ENCODE measurements at places on chromosomes 13 and 19.

DNA sequence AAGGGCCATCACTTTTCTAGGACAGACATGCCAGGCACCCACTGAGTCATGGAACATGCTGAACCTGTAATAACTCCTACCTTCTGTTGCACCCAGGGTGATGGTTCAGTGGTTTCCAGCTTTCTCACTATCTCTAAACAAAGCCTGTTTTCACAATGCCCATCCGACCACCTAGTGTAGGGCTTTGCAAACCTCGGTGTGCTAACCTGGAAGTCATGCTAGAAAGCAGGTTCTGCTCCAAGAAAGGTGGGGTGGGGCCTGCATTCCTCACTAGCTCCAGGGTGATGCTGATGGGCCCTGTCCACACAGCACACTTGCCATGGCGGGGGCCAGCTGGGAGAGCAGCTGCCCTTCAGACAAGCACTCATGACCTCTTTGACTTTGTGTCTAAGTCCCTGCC, 43.4 kb downstream of the COL4A2 start:
- DNase-seq, result no peak

GRCh38 chr13:30256713-30257467, 50.5 kb downstream of the KATNAL1 start:
- no peak for DNase-seq

DNA sequence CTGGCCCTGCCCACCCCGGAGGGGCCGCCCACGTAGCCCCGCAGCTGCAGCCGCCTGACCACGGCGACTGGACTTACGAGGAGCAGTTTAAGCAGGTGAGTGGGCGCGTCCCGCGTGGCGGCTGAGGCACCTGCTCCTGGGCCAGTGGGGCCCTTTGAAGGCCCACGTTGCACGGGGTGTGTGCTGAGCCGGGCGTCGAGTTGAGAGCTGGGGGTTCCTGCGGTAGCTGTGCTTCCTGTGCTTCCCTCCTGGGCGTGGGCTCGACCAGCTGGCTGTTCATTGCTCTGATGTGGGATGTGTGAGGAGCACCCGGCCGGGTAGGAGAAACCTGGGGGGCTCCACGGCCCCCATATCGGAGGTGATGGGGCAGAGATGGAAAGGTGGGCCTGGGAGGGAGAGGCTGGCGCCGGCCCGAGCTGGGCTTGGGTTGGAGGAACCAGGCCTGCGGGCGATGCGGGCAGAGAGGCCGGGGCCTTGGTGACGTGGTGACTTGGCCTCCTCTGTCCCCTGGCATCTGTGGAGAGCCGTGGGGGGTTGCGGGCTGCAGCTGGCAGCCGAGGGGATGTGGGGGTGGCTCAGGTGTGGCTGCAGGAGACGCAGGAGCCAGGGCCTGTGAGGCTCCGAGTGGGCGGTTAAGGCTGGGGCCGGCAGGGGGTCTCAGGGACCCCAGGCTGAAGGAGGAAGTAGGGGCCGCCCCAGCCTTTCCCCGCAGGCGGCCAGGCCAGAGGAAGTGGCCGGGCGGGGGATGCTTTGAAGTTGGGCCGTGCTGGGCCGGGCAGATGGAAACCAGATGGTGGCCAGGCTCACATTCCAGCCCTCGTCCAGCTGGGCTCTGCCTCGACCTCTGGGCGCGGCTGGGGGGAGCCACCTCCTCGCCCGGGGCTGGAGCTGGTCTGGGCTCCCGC, 7.1 kb downstream of the ARID3A start:
- DNase-seq, result no peak

GRCh38 chr19:3266792-3267514, 42.5 kb downstream of the CELF5 start:
- no peak for DNase-seq

DNA sequence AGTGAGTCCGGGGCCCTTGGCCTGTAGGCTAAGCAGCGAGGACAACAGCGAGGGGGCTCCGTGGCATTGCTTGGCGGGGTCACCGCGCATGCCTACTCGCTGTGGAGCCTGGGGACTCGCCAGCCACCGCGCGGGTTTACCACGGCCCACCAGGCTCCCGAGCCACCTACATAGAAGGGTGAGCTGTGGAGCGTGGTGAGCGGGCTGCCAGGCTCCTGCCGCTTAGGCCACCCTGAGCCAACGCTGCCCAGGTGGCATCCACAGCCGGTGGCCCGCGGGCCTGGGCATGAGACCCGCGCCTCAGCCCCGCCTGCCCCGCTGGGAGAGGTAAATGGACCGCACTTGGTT, 31.2 kb downstream of the C1QTNF9 start:
- no peak for DNase-seq

DNA sequence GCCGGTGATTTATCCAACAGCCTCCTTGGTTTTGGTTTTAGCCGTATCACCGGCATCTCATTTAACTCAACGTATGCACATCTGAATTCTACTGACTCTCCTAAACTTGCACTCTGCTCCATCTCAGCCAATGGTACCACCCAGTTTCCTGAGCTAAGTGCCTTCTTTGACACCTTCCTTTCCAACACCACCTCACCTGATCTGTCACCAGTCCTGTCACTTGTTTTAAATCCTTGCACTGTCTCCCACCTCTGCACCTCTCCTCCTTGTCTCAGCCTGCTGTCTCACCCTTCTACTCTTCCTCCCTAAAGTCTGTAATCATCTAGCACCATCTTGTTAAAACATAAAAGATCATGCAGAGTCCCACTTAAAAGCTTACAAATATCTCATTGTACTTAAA, 28.1 kb upstream of the TPT1 start:
- no peak for DNase-seq

GRCh38 chr13:22278336-22278929, 607.6 kb downstream of the FGF9 start:
- DNase-seq, result peak; percentile 3

GRCh38 chr19:46250076-46250735, 20.7 kb downstream of the IGFL1 start:
- no peak for DNase-seq

GRCh38 chr13:53015971-53016370, 12.6 kb upstream of the OLFM4 start:
- DNase-seq, result no peak

DNA sequence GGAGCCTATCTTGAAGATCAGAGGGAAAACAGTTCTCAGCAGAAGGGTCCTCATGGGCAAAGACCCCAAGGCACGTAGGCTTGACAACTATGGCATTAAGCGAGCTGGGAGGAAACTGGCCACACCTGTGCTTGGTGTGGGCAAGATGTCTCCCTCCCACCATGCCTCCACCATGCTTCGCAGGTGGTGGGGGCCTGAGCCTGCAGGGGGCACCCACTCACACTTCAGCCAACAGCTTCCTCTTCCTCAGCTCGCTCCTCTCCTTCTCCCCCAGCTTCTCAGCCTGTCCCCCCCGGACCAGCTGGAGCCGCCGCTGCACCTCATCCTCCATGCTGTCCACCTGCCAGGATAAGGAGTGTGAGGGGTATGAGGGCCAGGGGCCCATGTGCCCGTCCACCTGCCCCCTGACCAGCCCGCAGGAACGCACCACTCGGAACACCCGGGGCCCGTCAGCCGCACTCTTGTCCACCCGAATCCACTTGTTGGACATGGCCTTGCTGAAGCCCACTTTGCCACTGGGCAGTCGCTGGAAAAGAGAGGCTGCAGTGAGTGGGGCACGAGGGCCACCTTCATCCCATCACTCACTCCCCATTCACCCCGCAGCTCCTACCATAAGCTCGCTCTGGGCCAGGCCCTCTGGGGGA, 3.4 kb downstream of the FARSA start:
- no peak for DNase-seq

GRCh38 chr13:80665792-80666333, 324.9 kb upstream of the SPRY2 start:
- no peak for DNase-seq

GRCh38 chr13:27830010-27830409, 37.7 kb downstream of the GSX1 start:
- DNase-seq, result no peak

- no peak for DNase-seq
Measured at GRCh38 chr13:50847501-50847900, 4.0 kb upstream of the DLEU7 start.

DNA sequence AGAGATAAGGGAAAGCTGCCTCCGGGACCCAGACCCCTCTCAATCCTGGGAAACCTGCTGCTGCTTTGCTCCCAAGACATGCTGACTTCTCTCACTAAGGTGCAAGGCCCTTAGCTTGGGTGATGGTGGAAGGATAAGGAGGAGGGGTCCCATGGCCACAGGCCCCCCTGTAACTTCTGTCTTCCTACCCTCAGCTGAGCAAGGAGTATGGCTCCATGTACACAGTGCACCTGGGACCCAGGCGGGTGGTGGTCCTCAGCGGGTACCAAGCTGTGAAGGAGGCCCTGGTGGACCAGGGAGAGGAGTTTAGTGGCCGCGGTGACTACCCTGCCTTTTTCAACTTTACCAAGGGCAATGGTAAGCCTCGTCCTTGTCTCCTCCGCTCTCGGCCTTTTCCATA, 2.0 kb downstream of the CYP2F1 start:
- DNase-seq, result no peak

- no peak for DNase-seq
Measured at GRCh38 chr19:6260912-6261650, 18.7 kb downstream of the MLLT1 start.

DNA sequence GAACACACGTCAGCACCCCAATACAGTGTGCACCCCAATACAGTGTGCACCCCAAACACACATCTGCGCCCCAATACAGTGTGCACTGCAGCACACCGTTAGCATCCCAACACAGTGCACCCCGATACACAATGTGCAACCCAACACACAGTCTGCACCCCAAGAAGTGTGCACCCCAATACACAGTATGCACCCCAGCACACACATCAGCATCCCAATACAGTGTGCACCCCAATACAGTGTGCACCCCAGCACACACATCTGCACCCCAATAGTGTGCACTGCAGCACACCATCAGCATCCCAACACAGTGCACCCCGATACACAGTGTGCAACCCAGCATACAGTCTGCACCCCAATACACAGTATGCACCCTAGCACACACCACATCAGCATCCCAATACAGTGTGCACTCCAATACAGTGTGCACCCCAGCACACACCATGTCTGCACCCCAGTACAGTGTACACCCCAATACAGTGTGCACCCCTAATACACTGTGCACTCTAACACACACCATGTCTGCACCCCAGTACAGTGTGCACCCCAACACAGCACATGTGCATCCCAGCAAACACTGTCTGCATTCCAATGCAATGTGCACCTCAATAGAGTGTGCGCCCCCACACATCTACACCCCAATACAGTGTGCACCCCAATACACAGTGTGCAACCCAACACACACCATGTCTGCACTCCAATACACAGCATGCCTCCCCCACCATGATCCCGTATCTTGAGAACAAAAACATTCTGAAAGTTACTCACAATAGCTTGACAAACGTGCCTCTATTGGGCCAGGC, 855 bp upstream of the CARS2 start:
- no peak for DNase-seq

- no peak for DNase-seq
Measured at GRCh38 chr13:43054803-43055802, 31.7 kb downstream of the DNAJC15 start.

- no peak for DNase-seq
Measured at GRCh38 chr13:95898256-95898655, 154.9 kb downstream of the UGGT2 start.

DNA sequence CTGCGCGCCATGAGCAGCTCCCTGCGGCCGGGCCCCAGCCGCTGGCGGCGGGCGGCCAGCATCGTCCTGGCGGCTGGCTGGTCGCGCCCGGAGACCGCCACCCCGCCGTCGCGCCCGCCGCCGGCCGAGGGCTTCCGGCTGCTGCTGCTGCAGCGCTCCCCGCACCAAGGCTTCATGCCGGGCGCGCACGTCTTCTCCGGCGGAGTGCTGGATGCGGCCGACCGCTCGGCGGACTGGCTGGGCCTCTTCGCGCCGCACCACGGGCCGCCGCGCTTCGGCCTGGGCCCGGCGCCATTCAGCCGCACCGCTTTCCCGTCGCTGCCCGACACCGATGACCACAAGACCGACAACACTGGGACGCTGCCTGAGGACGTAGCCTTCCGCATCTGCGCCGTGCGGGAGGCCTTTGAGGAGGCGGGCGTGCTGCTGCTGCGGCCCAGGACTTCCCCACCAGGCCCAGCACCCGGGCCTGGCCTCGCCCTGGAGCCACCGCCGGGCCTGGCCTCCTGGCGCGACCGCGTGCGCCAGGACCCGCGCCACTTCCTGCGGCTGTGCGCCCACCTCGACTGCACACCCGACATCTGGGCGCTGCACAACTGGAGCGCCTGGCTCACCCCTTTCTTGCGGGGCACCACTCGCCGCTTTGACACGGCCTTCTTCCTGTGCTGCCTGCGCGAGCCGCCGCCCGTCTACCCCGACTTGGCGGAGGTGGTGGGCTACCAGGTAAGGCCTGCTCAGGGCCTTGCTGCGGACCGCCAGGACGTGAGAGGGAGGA, 518 bp downstream of the NUDT19 start:
- no peak for DNase-seq

- DNase-seq, result no peak
Measured at GRCh38 chr19:3936506-3937442, 3.9 kb downstream of the NMRK2 start.

GRCh38 chr13:34675626-34676025, 266.4 kb upstream of the NBEA start:
- no peak for DNase-seq

- no peak for DNase-seq
Measured at GRCh38 chr19:29217616-29218015, 4.7 kb upstream of the UQCRFS1 start.

DNA sequence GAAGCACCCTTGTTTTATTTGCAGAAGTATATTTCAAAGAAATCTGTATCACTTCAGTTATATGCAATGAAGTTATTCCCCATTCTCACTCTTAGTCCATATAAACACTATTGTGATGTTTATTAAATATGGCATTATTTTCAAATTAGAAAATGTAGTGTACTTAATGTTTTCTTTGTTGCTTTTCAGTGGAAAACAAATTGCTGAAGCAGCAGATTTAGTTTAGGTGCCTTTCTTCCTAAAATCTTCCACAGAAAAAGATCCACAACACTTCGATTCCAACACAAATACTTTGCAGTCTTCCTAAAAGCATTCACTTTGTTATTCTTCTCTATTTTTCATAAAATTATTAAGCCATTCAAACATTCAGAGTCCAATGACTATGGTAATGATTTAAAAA, 492.1 kb upstream of the GPC6 start:
- no peak for DNase-seq

- DNase-seq, result no peak
Measured at GRCh38 chr13:46530084-46530935, 22.7 kb upstream of the LRCH1 start.

- no peak for DNase-seq
Measured at GRCh38 chr13:99893567-99893966, 78.0 kb downstream of the ZIC5 start.

DNA sequence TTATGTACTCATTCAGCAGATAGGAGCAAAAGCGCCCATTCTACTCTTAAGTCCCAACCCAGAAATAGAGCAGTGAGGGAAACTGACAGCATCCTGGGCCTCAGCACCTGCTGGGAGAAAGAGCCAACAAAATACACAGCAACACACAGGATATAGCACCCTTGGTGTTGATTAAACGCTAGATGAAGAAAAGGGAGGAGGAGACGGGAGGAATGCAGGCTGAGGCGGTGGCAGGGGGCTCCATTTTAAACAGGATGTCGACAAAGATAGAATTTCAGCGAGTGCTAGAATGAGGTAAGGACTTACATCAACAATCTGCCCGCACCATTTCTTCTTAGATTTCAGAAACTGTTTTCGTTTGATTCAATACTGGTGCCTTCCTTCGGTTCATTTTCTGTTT, 4.6 kb upstream of the RAB20 start:
- DNase-seq, result no peak
